ENCODE measurements at places on chromosomes 7 and 10. TPM values are rescaled to one million over a fixed set of nuclear protein-coding genes. Genes with fewer than 3 reads are reported as not detected.

- no peak for DNase-seq
These were observed 90.0 kb upstream of the ADRB1 start for GRCh38 chr10:113953505-113954272.

DNA sequence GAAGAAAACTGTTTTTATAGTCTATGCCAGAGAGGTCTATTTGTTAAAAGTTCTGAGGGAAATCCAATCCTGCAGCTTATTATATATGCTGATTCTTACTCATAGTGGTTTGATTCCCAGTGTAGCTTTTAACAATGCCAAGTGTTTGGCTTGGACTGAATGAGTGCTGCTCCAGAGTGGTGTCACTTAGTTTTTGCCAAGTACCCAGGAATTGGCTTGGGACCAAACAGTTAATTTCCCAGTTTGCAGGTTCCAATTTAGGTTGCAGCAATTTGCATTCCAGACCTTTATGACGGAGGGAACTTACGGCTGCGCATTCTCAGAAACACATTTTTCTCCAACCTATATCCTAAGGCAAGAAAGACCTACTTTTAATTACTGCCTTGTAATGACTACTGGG lies 32.4 kb downstream of the NSUN6 start:
- no peak for DNase-seq

- peak; percentile 10 for DNase-seq
These were observed 124.6 kb upstream of the CDK13 start for GRCh38 chr7:39825401-39825980.

GRCh38 chr10:24552346-24553016 lies 171.2 kb downstream of the ARHGAP21 start:
- peak; percentile 87 for DNase-seq

- no peak for DNase-seq
These were observed 511.0 kb downstream of the PTPRN2 start for GRCh38 chr7:158076656-158077055.

DNA sequence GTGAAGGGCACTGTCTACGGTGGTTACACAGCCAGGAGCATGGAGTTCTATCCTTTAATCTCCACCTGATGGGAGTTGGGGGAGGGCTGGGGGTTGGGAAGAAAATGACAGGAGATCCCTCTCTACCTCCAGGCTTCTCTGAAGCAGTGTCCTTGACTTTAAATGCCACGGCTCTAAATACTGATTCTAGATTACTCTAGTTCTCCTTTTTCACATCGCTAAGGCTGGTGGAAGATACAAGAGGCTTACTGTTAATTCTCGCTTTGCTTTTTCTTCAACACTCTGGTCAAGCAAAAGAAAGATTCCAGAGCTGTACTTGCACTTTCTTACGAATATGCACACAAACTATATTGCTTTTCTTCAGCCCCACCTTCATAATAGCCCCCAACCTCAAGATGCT lies 30.5 kb downstream of the ARL3 start:
- DNase-seq, result no peak

DNA sequence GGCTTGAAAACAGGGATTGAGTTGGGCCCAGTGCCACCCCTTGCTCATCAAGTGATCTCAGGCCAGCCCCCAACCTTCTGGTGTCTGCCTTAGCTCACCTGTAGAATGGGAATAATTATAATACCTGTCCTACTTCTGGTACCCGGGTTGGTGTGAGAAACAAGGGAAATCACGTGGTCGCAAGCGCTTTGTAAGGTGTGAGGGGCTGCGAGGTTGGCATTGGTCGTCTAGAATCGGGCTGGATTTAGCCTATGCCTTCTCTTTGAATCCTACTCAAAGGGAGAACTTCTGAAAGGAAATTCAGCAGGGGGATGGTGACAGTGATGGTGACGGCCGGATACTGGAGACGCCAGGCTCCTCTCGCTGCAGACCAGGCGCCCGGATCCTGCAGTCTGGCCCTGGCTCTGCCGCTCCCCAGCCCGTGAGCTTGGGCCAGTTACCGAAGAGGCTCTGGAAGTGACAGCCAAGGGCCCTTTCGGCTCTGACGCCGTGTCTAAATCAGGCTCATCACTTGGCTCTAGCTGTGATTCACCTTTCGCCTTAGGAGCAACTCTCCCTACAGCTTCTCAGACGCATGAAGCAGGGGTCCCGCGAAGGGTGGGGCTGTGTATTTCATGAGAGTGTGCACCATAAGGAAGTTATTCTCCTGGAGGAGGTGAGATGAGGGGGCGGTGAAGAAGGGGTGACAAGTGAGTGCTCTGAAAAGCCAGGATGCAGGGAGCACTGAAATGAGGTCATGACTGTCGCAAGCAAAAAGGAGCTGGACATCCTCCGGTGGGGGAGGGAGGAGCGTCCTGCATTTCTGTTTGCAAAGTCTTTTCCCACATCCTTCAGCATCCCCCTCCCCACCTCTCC lies 4.0 kb upstream of the CREB5 start:
- DNase-seq, result peak; percentile 73

GRCh38 chr10:121189066-121189465 lies 337.9 kb downstream of the WDR11 start:
- DNase-seq, result no peak

DNA sequence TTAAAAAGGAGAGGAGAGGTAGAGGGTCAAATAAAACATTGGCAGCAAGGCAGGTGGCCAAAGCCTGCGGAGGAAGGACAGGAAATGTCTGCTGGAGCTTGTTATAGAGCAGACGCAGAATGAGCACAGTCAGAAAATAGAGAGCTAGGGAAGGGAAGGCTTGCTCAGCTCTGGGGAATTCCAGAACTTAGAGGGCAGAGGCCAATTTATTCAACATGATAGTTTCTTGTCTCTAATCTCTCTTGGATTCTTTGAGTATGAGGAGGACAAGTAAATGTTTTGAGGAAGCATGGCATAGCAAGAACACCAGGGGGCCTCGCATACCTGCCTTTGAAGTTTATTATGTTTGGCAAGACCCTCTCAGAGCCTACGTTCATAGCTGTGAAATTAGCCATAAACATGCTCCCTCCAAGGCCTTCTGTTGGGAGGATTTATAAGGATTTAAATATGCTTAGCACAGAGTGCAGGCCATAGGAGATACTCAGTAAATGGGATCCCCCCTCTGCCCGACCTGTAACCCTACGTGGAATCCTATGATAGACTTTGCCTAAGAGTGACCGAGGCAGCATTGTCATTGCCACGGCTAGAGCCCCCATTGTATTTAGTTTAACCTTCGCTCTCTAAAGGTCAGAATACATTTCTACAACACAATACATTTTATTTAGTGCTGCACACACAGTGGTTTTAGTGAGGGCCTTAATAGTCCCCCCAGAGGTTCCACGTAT lies 293.9 kb downstream of the CCDC3 start:
- peak; percentile 90 for DNase-seq

- DNase-seq, result no peak
These were observed 809.7 kb downstream of the IPMK start for GRCh38 chr10:57457972-57458512.

- DNase-seq, result no peak
These were observed at the start of gene CYP3A4 for GRCh38 chr7:99784007-99784406. CYP3A4 (minus strand) TSS chr7:99784184; CDS start chr7:99784081, 103 bp downstream.

DNA sequence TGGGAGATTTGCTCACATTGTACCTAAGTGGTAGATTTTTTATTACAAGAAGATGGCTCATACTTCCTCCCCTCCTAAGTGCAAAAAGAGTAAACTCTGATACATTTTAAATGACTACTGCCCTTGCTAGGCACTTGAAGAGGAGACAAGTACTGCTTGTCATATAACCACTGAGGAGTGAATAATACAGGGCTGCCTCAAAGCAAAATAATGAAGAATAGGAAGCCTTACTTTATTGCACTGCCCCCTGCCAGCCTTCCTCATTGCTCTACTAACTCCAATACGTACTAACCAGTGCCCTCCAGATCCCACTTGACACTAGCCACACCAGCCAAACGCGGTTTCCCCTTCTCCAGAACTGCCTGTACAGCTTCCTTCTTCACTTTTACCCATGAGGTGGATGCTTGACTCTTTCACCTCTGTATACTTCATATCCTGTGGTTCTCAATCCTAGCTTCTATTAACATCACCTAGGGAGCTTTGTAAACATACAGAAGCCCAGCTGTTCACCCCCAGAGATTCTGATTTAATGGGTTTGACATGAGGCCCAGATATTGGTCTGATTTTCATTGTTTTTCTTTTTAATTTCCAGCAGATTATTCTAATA lies 11.7 kb upstream of the MTERF1 start:
- no peak for DNase-seq

- DNase-seq, result no peak
These were observed 22.0 kb upstream of the GHRHR start for GRCh38 chr7:30941582-30942323.

- no peak for DNase-seq
These were observed 35.0 kb upstream of the MRPS16 start for GRCh38 chr10:73287441-73287840.

- DNase-seq, result no peak
These were observed 88.3 kb upstream of the KAT6B start for GRCh38 chr10:74738052-74738451.

DNA sequence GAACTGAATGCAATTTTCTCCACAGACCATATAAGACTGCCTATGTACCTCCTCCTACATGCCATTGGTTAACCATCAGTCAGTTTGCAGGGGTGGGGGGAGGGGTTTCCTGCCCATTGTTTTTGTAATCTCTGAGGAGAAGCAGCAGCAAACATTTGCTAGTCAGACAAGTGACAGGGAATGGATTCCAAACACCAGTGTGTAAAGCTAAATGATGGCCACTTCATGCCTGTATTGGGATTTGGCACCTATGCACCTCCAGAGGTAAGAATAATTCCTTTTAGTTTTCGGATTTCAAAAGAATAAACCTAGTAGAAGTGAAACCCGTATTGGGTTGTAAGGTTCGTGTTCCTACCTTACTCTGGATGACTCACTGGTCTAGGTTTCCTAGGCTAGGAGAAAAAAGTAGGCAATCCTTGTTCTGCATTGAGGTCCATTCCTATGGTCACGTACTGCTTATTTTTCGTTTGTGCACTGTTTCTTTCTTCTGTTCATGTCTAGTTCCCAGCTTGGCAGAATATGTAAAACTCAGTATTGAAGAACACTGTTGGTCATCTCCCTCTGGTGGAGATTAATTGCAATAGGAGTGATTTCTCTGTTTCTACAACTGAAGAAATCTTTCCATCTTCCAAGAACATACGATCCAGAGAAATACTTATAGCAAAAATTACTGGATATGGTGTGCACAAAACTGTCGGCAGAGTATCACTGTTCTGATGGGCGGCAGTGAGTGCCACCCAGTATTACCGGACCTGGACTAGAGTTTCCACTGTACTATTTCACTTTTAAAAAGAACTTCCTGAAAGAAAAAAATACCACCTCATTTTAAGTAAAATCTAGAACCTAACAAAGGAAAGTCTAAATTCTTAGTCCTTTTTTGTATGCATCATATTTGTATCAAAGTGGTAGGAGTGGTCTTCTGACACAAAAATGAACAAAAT lies at the start of gene AKR1C3:
TSS of gene AKR1C3 (plus strand) at position 150 of the 941 bp plus-strand sequence. CDS start at position 181, 31 bp downstream.
- DNase-seq, result peak; percentile 87

- DNase-seq, result peak; percentile 53
These were observed 55.5 kb upstream of the PTPN12 start for GRCh38 chr7:77481615-77482014.

- peak; percentile 83 for DNase-seq
These were observed 119.5 kb downstream of the TCF7L2 start for GRCh38 chr10:113069595-113069994.

DNA sequence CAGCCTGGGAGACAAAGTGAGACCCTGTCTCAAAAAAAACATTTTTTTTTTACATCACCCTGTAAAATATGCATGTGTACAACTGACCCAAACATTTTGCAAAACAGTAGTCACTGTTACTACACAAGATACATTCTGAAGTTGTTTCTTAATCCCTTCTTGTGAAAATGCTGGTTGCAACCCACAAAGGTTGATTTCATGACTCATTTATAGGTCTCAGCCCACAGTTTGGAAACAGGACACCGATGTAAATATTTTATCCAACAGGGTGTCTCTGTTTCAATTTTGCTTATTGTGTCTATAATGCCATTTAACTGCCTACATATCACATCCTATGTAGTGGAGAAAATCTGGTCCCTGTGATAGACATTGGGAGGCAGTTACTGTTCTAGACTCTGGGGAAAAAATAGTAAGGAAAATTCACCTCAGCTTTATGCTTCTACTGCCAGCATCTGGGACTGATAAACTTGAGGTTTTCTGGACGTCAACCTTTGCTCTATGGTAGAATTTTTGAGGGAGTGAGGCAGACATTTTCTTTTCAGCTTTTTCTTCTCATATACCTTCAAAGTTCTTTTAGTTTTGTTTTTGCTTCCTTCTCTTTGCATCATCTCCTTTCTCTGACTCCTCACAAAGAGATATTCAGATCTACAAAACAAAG lies 1.6 kb upstream of the RAB19 start:
- peak; percentile 46 for DNase-seq

DNA sequence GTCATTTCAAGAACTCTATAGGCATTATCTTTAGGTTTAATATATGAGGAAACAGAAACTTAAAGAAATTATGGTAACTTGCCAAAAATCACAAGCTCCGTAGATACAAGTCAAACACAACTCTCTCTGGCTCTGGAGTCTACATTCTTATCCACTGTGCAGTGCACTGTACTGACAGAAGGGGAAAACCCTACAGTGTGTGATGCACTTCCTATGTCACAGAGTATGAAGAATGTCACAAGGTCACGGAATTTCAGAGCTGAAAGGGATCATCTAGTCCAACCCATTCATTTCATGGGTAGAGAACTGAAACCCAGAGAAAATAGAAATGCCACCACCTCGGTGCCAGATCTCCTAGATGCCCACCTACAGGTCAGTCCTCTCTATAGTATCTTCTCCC lies 86.1 kb downstream of the LRRTM3 start:
- DNase-seq, result no peak

DNA sequence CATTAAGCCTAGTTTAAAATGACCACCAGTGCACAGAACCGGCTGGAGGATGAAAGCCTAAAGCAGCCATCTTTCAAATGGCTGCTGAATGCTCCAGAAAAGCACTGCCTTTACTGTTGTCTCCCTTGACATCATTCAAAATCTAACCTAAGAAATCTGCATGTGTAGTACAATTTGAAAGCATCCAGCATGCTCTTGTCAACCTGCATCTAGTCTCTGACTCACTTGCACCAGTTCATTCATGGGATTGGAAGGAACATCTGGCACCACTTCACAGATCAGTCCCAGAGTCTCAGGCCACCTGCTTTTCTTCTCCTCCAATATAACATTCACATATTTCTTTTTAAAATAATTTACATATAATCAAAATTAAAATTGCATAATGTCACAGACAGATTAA lies 76.2 kb downstream of the RNF133 start:
- no peak for DNase-seq

- DNase-seq, result no peak
These were observed 33.7 kb downstream of the PFKP start for GRCh38 chr10:3100856-3101640.

GRCh38 chr7:112263519-112263918 lies 57.0 kb downstream of the ZNF277 start:
- no peak for DNase-seq

- no peak for DNase-seq
These were observed 88.4 kb upstream of the STEAP1B start for GRCh38 chr7:22588351-22588750.

The GRM3 gene
- not detected for total RNA-seq

The WIPF3 gene
- total RNA-seq, result under 0.01 TPM

The SLC35B4 gene
- total RNA-seq, result 8.2 TPM

The DOCK1 gene
- 148 TPM for total RNA-seq

The PRKAR2B gene
- total RNA-seq, result not detected

The TAC1 gene
- total RNA-seq, result 0.13 TPM

The BMS1 gene
- 14.7 TPM for total RNA-seq

The DCLRE1A gene
- total RNA-seq, result 6.8 TPM

The PNLIPRP3 gene
- total RNA-seq, result 53.2 TPM

The ETV1 gene
- 0.13 TPM for total RNA-seq

The C1QL3 gene
- not detected for total RNA-seq

The CLDN3 gene
- total RNA-seq, result not detected

The CYP26C1 gene
- total RNA-seq, result under 0.01 TPM

The GDF2 gene
- total RNA-seq, result not detected

The HABP2 gene
- total RNA-seq, result not detected

The CRHR2 gene
- not detected for total RNA-seq
